ENCODE measurements at places on chromosomes 2 and 18.

- DNase-seq = no peak
Observed at GRCh38 chr2:23028106-23028505, 356.9 kb upstream of the KLHL29 start.

GRCh38 chr2:164498836-164499235 lies 122.4 kb downstream of the GRB14 start:
- no peak for DNase-seq

GRCh38 chr2:216671791-216672343 lies 23.5 kb downstream of the IGFBP5 start:
- DNase-seq = no peak

DNA sequence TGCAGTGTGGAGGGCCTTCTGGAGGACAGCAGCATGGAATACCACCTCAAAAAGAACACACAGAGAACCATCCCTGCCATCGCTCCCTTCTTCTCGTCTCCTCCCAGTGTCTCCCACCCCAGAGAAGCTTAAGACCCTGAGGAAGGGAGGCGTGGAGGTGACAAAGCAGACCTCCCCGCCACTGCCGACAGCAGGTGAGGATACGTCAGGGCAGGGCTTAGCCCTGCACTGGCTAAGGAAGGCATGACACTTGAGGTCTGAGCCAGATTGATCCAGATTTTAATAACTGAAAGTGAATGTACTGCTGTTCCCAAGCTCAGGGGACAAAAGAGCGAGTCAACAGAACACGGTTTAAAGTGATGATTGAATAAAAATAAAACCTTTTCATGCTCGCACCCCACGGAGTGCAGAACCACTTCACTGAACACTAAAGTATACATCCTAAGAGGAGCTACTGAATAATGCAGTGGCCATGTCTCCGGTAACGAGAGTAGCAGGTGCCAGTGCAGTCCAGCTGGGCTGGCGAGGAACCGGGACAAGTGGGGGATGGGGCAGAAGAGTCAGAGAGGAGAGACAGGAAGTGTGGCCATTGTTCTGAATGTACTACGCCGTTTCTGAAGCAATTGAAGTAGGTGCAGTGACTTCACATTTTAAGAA lies 391.0 kb downstream of the CDH2 start:
- DNase-seq = peak; percentile 69

DNA sequence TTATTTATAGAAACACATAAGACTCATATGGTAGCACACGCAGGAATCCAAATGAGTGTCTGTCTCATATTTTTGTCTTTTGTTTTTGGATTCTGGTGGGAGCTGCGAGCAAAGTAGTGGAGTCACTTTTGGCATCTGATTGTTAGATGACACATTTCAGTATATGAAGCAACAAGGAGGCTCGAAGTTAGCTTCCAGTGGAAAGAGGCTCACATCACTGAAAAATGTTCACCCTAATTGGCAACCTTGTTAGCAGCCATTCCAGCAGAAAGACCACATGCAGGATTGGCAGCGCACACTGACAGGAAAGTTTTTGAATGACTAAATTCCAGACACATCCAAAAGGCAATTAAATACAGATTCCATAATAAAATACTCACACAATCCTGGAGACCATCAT lies 87.4 kb downstream of the MYT1L start:
- no peak for DNase-seq

- DNase-seq = peak; percentile 30
Observed at GRCh38 chr2:215110918-215111317, 27.5 kb downstream of the ABCA12 start.

GRCh38 chr2:112803691-112804521 lies 19.6 kb upstream of the IL1A start:
- no peak for DNase-seq
